Cardiac septum (tissue), 1 donor: ENCODE measurements at places on chromosomes 2 and 18.
A peak's percentile ranks its signal among the peaks of the same experiment; 100 is the strongest.

GRCh38 chr18:48007381-48007780 is 76.9 kb upstream of the SMAD2 start:
- DNase-seq: no peak

DNA sequence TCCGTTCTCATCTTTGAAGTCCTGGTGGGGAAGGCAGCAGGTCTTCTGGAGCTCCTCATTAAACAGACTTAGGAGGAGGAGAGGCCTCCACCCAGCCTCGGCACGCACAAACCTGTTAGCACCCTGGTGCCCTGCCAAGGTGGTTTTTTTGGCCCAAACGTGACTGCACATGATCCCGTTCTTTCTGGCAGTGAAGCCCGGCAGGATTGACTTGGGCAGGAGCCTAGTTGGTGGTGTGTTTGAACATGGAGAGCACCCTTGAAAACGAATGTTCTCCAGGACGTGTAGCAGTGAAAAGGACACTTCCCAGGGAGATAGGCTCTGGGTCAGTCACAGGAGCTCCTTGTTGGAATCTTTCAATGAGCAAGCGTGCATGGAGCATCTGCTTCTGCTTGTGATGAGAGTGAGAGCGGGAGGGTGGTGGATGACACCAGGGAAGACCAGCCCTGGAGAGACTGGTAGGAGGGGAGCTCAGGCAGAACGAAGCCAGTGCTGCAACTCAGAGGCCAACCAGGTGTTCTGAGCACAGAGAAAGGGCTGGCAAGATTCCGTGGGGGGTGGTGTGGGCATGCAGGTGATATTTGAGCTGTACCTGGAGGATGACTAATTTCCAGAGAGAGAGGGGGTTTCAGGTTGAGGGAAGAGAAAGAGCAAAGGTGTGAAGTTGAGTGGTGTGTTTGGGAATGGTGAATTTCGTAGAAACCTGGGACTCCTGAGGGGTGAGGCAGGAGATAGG is 73.8 kb downstream of the TANC1 start:
- DNase-seq: no peak

DNA sequence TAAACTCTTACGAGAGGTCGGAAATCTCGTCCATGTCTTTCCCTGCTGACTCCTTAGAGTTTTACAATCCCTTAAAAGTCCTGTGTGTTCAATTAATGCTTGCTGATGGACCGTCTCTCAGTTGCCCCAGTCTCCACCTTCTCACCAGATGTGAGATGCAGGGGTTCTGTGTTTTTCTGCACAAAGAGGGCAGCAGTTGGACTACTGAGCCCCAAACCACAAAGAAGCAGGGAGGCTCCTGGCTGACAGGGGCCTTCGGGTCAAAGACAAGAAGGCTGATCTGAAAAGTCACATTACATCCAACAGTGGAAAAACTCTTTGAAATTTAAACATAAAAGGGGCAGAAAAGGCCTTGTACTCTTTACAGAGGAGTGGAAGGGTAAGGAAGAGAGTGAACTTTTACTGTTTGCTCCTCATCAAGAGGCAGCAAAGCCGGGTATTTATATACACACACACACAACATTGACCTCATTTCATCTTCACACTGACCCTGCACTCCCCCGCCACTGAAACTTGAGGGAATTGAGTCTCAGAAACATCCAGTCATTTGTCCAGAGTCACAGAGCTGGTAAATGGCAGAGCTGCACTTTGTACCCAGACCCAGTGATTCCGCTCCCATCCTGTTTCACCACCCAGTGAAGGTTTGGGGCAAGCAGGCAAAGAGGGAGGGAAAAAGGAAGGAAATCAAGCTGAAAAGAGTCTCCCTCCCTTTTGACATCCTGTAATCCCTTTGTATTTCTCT is 23.7 kb downstream of the MRPL33 start:
- no peak for DNase-seq

GRCh38 chr2:121241466-121241865 is 43.5 kb downstream of the TFCP2L1 start:
- no peak for DNase-seq

DNA sequence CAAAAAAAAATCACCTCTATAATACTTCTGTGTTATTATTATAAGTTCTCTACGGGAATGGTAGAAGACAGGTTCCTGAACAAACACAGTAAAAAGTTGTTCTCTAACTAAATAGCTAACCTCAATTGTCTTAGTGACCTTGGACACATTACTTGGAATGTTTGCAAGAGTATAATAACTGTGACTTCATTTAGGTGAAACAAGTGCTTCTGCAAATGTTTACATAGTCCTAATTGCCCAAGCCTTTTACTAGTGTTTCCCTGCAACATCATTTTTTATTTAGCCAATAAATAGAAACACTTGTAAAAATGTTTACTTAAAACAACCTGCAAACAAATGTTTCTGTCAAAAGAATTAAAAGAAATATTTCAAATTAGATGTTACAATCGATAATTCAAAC is 9.9 kb downstream of the PLEKHM3 start:
- DNase-seq: no peak

DNA sequence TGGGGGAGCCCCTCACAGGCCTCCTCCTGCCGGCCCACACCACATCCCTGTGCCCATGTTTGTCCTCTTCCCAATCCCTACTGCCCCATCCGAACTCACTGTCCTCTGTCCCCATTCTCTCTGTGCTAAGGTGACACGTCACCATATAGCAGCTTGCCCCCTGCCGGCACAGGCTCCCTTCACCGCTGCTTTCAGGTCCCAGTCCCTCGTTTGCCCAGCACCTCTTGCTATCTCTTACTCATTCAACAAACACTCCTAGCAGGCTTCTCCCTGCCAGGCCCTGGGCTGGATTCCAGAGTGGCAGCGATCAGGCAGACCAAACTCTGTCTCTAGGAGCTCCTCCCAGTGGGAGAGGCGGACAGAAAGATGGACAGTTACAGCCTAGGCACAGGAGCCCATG is 74.3 kb downstream of the TFCP2L1 start:
- no peak for DNase-seq

GRCh38 chr2:26852405-26853306 is 4.7 kb downstream of the DPYSL5 start:
- DNase-seq: no peak

GRCh38 chr2:147351784-147352183 is 493.0 kb upstream of the ACVR2A start:
- DNase-seq: no peak

- no peak for DNase-seq
Measured at GRCh38 chr2:112923237-112923966, 12.4 kb downstream of the IL37 start.

DNA sequence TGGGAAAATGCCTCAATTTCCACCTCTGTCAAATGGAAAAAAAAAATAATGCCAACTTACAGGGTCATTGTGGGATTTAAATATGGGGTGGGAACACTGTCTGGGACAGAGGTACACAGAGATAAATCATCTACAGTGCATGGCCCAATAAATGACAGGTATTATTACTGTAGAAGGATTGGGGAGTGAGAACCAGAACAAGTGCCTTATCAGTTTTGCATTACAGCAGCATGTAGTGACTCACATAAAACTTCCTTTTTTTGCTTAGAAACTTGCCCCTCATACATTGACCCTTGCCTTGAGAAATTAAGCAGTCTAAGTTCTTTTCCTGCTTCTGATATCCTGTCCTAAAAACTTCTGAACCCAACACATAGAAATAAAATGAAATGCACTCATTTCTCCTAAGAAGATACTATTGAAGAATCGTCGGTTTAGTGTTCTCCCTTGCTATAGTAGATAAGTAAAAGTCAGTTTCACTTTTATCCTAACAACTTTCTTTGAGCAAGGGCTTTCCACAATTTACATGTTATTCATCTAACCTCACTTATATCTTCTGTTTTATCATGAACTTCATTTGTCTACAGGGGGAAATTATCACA is 121.0 kb upstream of the HAAO start:
- DNase-seq: no peak

- no peak for DNase-seq
Measured at GRCh38 chr2:112486895-112487294, 4.9 kb downstream of the TTL start.

DNA sequence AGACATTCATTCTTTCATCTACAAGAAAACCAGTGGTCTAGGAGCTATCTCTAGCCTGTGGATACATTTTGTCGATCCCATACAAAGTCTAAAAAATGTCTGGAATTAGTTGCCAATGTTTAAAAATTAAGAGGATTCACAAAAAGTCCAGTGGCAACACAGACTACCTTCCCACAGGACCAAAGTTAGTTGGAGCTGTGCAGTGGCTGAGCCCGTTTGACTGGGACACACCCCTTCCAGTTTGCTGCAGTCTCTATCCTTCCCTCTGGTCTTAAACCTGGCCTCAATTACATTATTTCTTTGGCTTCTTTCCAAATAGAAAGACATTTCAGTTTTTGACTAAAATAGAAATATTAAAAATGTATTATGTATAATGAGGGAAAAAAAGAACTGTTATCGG is 18.6 kb downstream of the SLC16A14 start:
- no peak for DNase-seq

DNA sequence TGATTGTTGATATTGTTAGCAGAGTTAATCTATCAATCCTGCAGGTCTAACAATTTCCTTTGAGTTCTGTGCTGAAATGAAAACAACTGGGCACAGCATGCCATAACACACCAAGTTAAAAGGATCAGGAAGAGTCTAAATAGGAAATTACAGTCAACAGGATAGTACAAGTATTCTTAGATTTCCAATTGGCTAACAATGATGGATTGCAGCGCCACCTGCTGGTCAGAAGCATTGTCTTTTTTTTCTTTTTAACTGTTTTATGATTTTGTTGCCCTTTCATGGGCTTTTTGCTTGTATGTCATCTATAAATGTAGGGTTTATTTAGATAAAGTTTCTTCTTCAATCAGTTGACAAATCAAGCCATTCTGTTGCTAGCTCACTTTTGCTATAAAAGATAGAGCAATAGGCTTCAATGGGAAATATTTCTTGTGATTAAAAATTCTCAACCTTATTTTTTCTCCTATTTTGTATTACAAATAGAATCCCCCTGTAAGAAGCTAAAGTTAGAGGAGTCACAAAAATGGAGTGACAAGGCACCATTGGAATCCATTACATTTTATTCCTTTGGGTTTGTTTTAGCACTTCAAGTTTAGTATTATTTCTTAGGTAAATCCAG is 40.8 kb upstream of the RPRM start:
- no peak for DNase-seq

DNA sequence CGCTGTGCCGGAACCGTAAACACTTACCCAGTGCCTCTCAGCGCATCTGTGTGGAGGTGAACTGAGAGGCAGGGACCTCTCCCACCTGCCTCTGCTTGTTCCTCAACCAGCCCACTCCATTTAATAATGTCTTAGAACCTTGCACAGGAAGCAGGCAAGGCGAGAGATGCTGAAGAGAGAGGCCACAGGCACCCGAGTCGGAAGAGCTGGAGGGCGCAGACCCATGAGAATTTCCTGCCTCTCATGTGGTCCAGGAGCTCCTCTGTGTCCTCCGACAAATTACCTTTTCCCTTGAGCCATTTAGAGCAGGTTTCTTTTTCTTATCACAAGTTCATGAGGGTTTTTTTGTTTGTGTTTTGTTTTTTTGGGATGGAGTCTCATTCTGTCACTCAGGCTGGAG is 4.9 kb upstream of the RFX8 start:
- no peak for DNase-seq

GRCh38 chr18:56115071-56116015 is 523.0 kb downstream of the TXNL1 start:
- no peak for DNase-seq

- no peak for DNase-seq
Measured at GRCh38 chr2:152617456-152618192, 99.6 kb downstream of the PRPF40A start.

GRCh38 chr2:239194731-239195317 is 206.0 kb downstream of the HDAC4 start:
- peak; percentile 51 for DNase-seq

- no peak for DNase-seq
Measured at GRCh38 chr2:99112617-99113016, 28.9 kb upstream of the C2orf15 start.

DNA sequence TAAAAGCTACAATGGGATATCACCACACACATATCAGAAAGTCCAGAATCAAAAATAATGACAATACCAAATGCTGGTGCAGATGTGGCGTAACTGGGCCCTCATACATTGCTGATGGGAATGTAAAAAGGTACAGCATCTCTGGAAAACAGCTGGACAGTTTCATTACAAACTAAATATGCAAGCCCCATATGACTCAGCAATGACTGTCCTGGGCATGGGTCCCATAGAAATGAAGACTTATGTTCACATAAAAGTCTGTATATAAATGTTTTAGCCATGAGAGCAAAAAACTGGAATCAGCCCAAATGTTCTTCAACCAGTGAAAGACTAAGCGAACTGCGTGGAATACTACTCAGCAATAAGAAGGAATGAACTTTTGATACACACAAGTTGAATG is 56.7 kb downstream of the ALPK2 start:
- no peak for DNase-seq

DNA sequence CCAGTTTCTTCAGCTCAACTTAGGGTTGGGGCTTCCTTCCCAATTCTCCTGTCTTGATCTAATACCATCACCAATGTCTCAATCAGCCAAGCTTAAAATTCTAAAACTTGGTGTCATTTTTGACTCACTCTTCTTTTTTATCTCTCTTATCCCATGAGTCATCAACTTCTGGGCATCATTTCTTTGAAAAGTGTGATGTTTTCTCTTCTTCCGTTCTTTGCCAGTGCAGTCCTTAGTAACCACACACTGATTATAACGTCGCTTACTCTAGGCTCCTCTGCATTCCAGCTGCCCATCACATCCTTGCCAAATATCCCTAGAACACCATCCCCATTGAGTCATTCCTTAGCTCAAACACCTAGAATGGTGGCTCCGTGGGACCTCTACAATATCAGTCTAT is 27.4 kb upstream of the MRO start:
- no peak for DNase-seq

GRCh38 chr2:238927746-238928519 is 80.0 kb downstream of the TWIST2 start:
- DNase-seq: peak; percentile 72
